CD4-positive, alpha-beta memory T cell (primary cell): ENCODE measurements at places on chromosomes 11 and 22.

DNA sequence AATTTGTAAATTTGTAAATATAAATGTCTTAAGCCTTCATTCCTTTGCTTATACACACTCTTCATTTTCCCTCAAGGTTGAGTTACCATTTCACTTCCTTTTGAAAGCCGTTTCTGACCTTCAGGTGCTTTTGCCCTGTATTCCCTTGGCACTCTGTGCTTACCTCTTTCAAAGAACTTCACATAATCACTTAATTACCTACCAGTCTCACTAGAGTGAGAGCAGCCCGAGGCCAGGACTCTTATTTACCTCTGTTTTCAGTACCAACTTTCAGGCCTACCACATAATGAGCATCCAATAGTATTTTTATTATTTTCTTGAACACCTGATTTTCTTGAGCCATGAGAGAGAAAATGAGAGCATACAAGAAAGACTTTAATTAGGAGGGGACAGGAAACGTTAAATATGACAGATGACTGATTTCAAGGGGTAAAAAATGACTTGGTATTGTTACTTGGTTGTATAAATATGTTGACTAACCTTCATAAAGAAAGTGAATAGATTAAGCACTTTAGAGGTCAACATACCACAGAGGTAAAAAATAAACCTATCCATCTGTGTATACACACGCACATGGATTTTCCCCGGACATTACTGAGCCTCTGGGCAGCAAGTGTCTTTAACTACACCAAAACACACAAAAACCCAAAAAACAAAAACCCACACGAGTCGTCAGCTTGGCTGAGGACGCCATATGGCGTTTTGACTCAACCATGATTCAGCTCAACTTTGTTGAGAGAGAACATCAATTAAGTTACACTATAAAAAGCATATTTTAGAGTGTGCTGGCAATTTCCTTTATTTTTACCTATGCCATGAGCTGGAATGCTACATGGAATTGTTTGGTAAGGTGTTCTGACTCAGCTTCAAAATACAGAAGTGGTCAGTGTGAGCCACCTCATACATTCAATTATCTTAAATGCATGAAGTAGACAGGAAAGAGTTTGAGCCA is 7.6 kb downstream of the ATXN10 start:
- DNase-seq, result no peak

DNA sequence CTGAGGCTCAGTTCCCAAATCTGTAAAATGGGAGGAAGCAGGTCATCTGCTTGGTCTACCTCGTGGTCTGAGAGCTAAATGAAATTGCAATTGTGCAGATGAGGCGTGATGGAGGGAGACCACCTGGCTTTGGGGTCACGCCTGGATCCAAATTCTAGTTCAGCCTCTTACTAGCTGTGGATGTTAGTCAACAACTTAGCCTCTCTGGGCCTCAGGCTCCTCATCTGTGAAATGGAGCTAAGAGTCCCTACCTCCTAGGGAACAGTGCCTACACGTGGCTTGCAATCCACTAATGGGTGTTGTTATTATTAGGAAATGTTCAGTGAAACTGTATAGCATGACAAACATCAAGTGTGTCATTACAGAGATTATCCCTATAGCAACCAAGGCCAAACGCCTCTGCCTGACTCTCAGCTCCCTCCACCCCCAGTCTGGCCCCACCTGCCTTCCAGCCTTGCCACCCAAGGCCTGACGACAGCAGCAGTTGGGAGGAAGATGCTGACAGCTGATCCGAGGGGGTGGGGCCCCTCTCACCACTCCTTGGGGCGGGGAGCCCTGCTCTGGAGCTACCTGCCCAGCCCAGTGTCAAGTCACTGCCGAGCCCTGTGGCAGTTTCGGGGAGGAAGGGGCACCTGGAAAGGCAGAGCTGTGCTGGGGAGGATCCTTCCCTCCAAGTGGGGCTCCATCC is 1.7 kb upstream of the RHOD start:
- no peak for DNase-seq

DNA sequence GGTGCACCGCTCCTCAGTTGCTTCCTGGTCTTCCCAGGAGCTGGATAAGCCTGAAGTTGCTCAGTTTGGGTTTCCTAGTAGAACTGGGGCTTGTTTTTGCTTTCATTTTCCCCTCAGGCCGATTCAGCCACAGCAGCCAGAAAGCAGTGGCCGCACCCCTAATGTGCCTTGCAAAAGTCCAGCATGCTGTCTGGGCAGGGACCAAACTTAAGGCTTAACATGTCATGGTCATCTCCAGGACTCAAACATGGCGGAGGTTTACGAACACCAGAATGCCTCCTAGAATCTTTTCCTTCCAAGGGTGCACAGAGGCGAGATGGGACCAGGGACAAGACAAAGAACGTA is 2.5 kb downstream of the GNG3 start:
- DNase-seq, result no peak

GRCh38 chr22:28142361-28142961 is 223.4 kb upstream of the PITPNB start:
- DNase-seq, result no peak

GRCh38 chr11:27304514-27304913 is 58.5 kb downstream of the CCDC34 start:
- DNase-seq, result no peak

GRCh38 chr11:116972691-116973090 is 125.5 kb downstream of the SIK3 start:
- DNase-seq, result no peak

DNA sequence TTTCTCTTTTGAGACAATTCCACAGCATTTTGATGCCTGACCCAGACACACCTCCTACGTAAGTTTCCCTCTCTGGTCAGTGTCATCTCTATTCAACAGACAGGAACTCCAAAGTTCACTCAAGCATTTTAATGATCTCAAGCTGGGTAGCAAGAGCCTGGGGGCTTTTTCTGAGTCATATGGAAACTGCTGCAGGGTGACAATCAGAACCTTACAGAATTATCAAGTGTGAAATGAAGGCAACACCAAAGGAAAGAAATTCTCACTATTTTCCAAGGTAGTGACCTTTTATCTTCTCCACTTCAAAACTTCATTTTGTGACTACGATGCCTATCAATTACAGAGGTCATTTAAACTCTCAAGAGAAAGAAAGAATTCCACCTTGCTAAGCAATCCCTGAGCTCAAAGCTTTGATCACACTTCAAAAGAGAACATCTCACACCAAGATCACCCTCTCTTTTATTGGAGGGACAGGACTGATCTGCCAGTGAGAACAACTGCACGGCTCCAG is 229.0 kb upstream of the ZC3H12C start:
- DNase-seq, result no peak

- no peak for DNase-seq
Observed at GRCh38 chr11:16027621-16028020, 328.7 kb downstream of the SOX6 start.

DNA sequence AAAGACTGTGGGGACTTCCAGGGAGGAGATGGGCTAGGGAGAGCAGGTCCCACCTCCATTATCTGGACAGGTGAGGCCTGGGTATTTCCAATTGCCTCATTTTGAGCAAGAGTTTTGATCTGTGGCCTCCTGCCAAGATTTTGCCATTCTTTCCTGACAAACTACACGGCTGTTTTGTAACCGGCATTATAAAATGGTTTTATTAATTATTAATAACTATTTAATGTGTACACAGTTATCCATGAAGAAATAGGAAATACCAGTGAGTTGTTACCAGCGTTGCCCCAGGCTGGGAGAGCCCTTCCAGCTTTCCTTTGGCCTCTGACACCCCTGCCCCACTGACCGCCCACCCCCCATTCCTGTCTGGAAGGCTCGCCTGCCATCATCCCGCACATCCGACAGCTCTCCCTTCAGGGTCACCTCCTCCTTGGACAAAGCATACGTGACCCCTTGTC is 14.9 kb upstream of the SEC14L3 start:
- DNase-seq, result no peak

GRCh38 chr11:60948250-60948649 is 3.7 kb downstream of the SLC15A3 start:
- DNase-seq, result no peak

DNA sequence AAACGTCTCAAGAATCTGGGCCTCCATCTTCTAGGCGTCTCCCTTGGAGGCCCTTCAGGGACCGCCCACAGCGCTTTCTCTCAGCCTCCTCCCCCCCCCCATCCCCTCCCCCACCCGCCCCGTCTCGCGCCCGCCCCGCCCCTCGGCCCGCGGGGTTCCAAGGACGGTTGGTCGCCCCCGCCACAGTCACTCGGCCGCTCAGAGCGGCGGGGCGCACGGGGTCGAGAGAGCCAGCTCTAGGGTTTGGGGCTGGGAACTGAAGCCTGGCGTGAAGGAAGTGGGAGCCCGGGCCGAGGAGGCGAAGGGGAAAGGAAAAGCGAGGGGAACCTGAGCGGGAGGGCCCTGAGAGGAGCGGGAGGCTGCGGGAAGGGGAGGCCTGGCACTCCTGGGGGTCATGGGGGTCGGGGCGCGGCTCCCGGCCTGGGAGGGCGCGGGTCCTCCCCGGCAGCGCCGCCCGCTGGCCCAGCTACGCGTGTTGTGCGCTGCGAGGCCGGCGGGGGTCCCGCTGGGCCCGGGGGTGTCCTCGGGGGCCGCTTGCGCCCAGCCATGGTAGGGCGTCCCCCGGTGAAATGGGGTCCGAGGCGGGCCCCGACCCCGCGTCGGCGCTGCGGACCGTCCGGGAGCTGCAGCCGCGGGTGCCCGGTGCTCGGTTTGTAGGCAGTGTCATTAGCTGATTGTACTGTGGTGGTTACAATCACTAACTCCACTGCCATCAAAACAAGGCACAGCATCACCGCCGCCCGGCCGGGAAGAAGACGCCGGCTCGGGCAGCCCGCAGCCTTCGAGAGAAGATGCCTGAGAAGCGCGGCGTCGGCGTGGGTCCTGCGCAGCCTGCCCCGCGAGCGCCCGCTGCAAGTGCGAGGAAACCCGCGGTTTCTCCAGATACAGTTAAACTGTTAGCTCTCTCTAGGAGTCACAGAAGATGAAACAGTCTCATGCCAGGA is at the start of gene BTG4:
Gene BTG4, minus strand, starts transcription at position 91 of the 944 bp plus-strand sequence. CDS start 13,610 bp downstream, outside the sequence.
- no peak for DNase-seq

DNA sequence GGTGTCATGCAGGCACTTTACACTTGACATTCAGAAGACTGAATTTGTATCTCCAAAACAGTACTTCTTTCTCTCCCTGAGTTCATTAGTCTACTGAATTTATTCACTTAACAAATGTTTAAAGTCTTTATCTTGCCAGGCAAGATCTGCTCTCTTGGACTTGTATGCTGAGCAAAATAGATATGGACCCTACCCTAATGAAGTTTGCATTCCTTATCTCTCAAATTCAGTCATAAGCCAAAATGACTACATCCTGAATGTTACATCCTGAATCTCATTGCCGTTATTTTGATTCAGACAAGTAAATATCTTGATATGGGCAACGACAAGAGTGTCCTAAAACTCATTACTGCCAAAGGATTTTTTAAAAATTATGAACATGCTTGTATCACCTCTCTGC is 29.7 kb downstream of the FAR1 start:
- no peak for DNase-seq

GRCh38 chr11:86988351-86988881 is 33.2 kb upstream of the FZD4 start:
- DNase-seq, result no peak

- no peak for DNase-seq
Observed at GRCh38 chr22:43036282-43036829, 21.4 kb upstream of the PACSIN2 start.

DNA sequence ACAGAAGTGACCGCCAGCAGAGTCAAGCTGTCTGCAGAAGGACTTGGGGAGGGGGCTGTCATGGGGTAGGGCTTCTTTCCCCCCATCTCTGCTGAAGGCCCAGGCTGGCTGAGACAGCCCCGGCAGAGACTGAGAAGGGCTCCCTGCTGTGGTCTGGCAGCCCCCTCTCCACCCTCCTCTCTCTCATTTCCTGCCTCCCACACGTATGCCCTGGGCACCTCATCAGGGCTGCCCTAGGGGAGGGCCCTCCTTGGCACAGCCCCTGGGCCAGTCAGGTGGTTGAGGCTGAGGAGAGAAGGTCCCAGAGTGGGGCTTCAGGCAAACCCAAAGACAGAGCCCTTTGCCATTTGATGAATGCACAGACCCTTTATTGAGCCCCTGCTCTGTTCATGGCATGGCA is 3.6 kb downstream of the RASD2 start:
- DNase-seq, result no peak

GRCh38 chr11:96299155-96299888 is 43.7 kb downstream of the MAML2 start:
- DNase-seq, result no peak

- DNase-seq, result no peak
Observed at GRCh38 chr22:36067235-36067558, 38.6 kb upstream of the RBFOX2 start.

DNA sequence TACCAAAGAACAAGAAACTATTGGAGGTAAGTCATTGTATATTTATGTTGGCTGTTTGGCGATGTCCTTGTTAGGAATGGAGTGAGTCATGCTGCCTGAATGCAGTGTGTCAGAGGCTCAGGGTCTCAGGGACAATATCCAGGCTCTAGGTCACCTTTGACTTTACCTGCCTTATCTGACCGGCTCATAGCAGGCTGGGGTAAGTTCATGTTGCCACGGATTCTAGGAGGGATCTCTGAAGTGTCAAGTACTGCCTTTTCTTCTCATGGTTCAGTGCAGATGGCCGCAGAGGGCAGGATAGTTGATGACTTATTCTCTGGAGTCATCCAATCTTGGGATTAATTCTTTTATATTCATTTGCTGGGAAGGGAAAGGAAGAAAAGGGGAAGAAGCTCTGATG is 53.2 kb downstream of the SPON1 start:
- no peak for DNase-seq

DNA sequence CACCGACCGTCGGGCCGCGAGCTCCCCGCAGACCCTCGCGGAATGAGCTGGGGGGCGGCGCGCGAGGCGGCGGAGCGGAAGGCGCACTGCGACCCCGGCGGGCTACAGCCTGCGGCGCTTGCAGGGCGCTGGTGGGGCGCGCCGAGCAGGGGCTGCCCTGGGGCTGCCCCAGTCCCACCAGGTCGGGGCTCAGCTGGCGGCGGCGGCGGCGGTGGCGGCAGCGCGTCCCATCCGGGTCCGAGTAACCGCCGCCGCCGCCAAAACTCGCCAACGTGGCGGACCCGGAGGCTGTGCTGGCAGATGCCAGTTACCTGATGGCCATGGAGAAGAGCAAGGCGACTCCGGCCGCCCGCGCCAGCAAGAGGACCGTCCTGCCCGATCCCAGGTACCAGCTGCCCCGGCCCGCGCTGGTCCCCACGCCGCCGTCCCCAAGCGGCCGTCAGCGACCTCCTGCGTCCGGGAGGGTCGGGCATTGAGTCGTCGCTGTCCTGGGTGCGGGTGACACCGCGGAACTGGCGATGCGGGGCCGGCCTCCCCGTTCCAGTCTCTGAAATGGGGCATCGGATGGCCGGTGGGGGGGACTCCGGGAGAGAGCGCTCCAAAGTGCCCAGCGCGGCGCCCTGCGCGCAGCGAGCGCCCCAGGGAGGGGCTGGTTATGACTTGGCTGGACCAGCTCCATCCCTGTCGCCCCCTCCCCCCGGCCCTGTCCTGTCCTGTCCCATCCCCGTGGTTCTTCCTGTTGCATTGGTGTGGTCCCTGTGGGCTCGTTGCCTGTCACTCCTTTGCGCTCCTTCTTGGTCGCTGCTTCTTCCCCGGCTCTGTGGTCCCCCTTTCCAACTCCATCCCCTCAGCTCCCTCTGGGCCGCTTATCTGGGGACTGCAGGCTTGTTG is 63.5 kb downstream of the CRYBB2 start:
- DNase-seq, result no peak

GRCh38 chr11:14114269-14114668 is 151.7 kb downstream of the SPON1 start:
- DNase-seq, result no peak

- DNase-seq, result no peak
Observed at GRCh38 chr11:29002816-29003215, 894.6 kb downstream of the METTL15 start.
